ENCODE measurements at places on chromosomes 2 and 18.

GRCh38 chr2:143473820-143474219 lies 344.6 kb downstream of the ARHGAP15 start:
- DNase-seq, result no peak

GRCh38 chr2:1585635-1586034 lies 158.7 kb downstream of the PXDN start:
- no peak for DNase-seq

GRCh38 chr2:98793275-98793674 lies 62.3 kb upstream of the MGAT4A start:
- DNase-seq, result no peak

- DNase-seq, result no peak
These were observed 4.2 kb upstream of the IL1R1 start for GRCh38 chr2:102138331-102138730.

GRCh38 chr2:60528281-60529020 lies 25.0 kb downstream of the BCL11A start:
- DNase-seq, result no peak

DNA sequence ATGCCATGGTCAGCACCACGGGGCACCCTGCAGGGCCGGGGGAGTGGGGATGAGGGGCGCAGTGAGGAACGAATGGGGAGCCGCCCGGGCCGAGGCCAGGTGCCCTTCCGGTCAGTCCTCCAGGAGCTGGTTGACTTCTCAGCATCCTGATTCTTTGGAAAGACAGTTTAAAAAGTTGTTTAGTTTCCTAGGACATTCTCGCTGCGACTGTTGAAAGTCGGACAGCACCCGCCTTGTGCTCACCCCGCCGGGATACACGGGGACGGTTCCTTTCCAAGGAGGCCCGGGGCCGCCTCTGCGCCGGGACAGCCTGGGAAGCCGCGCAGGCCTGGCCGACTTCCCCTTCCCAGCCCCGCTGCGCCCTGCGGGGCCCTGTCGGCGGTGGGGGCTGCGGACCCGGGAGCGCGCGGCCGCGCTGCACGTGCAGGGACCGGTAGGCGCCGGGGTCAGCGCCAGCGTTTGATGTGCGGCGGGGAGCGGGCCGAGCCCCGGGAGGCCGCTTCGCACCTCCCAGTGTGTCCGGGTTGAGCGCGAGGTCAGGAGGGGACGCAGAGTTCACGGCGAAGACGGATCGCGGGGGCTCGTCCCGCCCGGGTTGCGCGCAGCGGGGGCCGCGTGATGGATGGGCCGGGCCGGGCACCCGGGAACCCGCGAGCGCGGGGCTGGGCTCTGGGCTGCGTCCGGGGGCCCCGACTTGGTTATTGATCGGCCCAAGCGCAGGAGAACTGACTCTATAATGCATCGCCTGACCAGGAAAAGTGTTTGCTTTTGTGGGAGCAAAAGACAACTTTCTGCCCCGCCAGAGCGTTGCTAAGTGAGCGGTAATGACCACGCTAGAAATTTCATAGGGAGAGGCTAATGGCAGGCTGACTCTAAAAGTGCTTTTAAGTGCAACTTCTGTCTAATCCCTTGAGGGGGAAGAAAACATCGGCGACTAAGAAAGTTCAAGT lies 28.0 kb upstream of the SMIM21 start:
- no peak for DNase-seq

GRCh38 chr18:498931-499775 lies 1.3 kb downstream of the COLEC12 start:
- no peak for DNase-seq

GRCh38 chr2:19675003-19675629 lies 226.7 kb downstream of the TTC32 start:
- DNase-seq, result no peak

DNA sequence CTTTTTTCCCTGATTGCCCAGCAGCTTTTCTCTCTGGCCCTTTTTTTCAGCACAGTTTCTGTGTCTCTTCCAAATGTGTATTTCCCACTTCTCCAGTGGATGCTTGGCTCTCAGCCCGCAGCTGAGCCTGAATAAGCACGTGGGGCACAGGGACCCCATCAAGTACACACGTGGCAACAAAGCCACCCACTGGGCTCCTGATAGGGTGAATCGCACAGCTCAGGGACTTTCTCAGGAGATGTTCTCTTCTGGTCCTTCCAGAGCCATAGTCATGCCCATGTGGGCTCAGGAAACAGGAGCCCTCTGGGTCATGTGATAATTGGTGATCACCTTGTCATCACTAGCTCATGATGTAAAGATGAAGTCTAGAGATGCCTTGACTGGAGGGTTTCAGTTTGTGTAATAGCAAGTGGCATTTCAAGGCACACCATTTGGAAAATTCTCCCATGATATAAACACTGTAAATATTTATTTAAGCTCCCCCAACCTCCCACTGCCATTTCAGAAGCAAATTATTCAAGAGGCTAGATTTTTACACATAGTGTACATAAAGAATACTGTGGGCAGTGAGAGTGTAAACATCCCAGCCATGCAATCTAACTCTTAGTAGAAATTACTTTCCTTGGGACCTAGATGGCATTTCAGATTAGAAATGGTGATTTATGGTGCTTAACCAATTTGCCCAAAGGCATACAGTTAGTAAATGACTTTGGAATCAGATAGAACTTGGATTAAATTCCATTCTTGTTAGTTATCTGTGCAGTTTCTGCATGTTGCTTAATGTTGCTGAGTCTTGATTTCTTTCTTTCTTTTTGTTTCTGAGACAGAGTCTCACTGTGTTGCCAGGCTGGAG lies 597.5 kb downstream of the SLC4A3 start:
- DNase-seq, result no peak

DNA sequence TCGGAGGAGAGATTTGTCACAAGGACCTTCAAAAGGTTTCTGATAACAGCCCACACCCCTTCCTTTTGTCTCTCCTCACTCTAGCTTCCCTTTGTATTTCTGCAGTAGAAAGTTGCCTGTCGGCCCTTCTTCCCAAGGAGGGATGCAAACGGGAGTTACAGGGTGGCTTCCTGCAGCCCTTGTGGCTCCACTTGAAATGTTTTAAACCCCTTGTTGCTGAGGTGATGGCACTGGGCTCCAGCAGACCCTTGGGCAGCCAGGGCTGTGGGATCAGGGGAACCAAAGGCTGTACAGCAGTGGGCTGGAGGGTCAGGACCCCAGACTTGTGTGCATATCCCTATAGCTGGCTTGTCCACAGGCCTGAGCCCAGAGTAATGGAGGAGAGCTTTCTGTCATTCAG lies 62.1 kb downstream of the COA5 start:
- DNase-seq, result no peak

- DNase-seq, result no peak
These were observed 91.1 kb downstream of the C2orf74 start for GRCh38 chr2:61253136-61253535.

DNA sequence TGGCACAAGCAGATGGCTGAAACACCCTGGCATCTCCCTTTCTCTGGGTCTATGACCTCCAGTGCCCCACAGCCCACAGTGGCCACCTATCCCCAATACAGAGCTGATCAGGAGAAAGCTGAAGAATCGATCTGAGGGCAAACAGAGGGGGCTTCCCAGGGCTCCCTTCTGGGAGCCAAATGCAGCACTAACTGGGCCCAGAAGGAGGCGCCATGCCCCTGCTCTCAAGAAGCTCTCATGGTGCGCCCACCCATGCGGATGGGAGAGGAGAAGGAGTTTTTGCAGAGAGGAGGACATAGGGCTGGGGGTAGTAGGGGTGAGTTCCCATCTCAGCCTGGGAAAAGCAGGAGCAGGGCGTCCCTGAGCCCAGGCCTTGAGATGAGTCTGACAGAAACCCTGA lies 787.3 kb upstream of the RAB6C start:
- no peak for DNase-seq

- DNase-seq, result no peak
These were observed 36.7 kb downstream of the MAPRE2 start for GRCh38 chr18:35077937-35078336.

DNA sequence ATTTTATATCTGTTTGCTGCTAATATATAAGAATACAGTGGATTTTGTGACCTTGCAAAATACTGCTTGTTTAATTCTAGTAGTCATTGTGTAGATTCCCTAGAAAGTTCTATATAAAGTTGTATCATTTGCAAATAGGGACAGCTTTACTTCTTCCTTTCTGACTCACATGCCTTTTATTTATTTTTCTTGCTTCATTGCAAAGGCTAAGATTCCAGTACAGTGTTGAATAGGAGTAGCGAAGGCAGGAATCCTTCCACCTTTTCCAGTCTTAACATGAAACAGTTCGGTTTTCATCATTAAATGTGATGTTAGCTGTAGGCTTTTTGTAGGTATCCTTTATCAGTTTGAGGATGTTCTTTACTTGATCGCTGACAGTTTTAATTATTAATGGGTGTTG lies 58.1 kb downstream of the DGKD start:
- no peak for DNase-seq

GRCh38 chr2:39772812-39773152 lies 6.3 kb downstream of the THUMPD2 start:
- DNase-seq, result no peak

DNA sequence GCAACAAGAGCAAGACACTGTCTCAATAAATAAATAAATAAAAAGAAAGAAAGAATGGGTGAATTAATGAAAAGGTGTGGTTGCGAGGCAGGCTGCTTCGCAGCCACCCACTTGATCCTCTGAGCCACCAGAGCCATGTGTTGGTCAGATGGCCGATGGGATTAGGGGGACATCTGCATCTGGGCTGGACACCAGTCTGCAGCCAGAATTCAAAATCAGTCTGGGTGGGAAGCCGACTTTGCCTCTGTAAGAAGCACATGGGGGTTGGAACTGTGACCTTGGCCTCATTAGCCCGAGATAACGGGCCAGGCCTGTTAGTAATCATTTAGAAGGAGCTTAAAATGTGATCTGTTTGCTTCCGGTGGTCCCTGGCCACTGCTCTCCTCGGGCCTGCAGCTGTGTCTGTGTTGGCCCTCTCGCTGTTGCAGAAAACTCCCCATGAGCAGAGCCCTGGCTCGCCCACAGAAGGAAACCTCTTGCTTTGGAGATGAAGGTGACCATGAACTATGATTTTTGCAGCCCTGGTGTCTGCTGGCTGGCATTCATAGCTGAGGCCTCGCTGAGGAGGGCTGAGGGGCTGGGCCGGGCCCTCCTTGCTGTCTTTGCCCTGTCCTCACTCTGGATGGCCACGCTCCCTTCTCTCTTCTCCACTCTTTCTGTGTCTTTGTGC lies 94.4 kb downstream of the DYSF start:
- DNase-seq, result no peak

DNA sequence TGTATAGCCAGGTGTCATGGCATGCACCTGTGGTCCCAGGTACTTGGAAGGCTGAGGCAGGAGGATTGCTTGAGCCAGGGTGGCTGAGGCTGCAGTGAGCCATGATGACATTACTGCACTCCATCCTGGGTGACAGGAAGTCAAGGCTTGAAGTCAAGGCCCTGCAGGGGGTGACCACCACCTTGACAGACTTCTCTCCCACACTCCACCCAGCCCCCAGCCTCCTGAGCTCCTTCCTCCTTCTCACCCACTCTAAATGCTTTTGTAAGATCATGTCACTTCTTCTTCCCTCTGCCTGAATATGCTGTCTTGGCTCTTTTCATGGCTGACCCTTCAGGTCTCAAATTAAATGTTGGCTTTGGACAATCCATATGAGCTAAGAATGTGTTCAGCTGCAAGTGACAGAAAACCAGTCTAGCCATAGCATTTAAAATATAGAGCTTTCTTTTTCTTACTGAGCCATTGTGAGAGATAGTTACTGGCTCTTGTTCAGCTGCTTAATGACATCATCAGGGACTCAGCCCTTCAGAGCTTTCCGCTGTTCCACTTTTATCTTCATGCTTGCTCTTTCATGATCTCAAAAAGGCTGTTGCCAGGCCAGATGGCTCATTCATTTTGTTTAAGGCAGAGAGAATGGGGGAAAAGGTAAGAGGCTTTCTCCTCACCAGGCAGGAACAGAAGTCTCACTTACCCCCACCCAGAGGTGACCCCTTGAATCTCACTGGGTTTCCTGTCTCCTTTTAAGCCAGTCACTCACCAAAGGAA lies 36.7 kb upstream of the TTC39C start:
- DNase-seq, result no peak
